ENCODE measurements at places on chromosomes 4 and X. TPM values are rescaled to one million over a fixed set of nuclear protein-coding genes. Genes with fewer than 3 reads are reported as not detected.

GRCh38 chr4:112029771-112030171 lies 115.5 kb upstream of the FAM241A start:
- no peak for DNase-seq

- no peak for DNase-seq
Observed at GRCh38 chrX:38699696-38700095, 101.6 kb upstream of the MID1IP1 start.

- DNase-seq = no peak
Observed at GRCh38 chr4:57926311-57926710, 816.1 kb upstream of the IGFBP7 start.

DNA sequence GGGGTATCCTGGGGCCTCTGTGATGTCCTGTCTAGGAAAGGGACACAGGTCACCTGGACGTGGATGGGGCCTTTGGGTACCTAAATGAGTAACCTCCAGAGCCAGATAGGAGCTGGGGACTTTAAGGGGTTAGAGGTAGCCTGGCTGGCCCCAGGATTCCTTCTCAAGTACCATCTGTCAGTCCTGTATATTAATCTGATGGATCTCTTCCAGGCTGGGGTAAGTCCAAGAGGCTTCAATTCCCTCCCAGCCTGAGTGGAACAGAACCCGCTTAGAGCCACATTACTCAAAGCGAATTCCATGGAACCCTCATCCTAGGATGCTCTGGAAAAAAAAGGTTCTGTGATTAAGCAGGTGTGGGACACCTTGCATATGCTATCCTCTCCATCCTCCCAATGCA lies 24.8 kb upstream of the MAP3K15 start:
- no peak for DNase-seq

- DNase-seq = no peak
Observed at GRCh38 chrX:111483135-111483534, 28.3 kb upstream of the SERTM2 start.

OPRPN gene
- total RNA-seq = not detected

Data from Caco-2 (cell line).